ENCODE measurements at places on chromosomes 5 and 9. TPM values are rescaled to one million over a fixed set of nuclear protein-coding genes. Genes with fewer than 3 reads are reported as not detected.
A peak's percentile ranks its signal among the peaks of the same experiment; 100 is the strongest.

Gene CDH10
- not detected for polyA plus RNA-seq

GRCh38 chr5:123997462-123998215 lies 485.7 kb downstream of the CSNK1G3 start:
- no peak for DNase-seq

Gene C9orf152
- not detected for polyA plus RNA-seq

Gene FSD1L
- polyA plus RNA-seq, result 1.5 TPM

- no peak for DNase-seq
These were observed 14.4 kb downstream of the SLC12A7 start for GRCh38 chr5:1097381-1097987.

- DNase-seq, result no peak
These were observed 34.7 kb downstream of the RNF145 start for GRCh38 chr5:159174511-159175168.

GRCh38 chr9:75149841-75150241 lies 61.5 kb downstream of the OSTF1 start:
- DNase-seq, result peak; percentile 20

Gene AQP7
- polyA plus RNA-seq, result not detected

DNA sequence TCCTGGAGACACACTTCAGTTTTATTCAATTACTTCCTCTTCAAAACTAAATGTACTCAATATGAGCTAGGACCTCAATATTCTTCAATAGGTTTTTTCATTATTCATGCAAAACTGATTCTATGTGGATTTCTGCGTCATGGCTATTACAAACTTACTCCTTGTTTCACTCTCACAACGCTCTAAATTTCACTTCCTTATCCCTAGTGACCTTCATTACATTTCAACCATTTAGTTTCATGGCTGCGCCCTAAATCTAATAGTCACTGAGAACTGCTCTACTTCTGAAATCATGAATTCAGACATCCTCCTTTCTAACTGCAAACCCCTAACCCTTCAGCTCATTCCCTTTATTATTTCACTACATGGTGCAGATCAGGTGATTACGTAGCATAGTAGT lies 93.9 kb downstream of the SLC25A46 start:
- DNase-seq, result no peak

DNA sequence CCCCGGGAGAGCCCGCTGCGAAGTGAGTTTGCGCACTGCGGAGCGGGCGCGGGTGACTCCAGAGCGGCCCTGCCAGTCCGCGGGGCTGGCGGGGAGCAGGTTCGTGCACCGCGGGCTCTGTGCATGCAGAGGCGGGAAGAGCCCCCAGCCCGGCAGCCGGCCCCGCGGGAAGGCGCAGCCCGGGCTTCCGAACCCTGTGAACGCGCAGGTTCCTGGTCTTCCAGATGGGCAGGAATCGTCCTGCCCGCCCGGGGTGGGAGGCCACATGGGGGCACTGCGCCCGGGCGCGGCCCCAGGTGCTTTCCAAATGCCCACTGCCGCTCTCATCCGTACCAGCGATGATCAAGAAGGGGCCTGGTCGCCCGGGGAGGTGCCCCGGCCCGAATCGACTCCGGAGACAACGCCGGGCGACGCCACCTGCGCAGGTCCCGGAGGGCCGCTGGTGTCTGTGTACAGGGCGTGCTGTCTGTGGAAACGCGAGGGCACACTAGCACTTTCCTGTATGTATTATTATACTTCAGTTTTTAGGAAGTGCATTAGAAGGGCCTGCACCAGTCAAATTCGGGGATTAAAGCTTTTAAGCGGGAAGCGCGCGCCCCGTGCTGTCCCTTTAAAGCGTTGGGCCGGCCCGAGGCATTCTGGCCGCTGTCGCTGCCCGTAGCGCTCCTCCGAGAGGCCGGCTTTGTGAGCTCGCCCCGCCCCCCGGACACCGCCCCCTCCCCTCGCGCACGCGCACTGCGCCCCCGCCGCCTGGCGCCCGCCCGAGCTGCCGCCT lies at the start of gene WDR5:
Gene WDR5 (plus strand): TSS at position 740 of the 775 bp plus-strand sequence. CDS start 3,796 bp downstream, outside the sequence.
- DNase-seq, result peak; percentile 87

- DNase-seq, result no peak
These were observed 85.4 kb downstream of the HSD17B4 start for GRCh38 chr5:119537704-119538103.

DNA sequence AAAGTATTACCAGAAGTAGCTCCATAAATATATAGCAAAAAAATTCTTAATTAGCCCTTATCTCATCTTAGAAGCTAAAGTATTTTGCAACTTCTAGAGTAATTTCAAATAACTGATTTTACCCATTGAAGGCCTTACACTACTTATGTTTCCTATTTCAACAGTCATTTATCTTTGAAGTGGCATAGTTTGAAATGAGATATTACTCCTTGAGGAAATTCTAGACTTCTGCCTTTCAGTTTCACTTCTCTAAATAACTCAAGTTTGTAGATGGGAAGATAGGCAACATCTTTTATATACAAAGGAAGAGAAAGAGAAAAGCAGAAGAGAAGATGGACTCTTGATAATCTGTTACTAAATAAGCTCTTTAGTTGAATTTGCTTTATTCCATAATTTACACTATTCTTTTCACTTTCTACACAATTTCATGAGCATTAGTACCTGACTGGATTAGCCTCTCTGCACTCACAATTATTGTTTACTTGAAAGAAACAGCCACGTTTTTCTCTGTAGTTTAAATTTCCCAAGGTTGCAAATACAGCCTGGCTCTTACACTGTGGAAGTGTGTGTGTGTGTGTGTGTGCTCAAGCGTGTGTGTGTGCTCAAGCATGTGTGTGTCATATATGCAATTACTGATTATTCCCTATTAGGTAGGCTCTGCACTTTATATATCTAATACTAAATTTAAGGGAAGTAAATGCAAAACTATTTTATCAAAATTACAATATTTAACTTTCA lies 60.6 kb upstream of the EMB start:
- DNase-seq, result peak; percentile 82

DNA sequence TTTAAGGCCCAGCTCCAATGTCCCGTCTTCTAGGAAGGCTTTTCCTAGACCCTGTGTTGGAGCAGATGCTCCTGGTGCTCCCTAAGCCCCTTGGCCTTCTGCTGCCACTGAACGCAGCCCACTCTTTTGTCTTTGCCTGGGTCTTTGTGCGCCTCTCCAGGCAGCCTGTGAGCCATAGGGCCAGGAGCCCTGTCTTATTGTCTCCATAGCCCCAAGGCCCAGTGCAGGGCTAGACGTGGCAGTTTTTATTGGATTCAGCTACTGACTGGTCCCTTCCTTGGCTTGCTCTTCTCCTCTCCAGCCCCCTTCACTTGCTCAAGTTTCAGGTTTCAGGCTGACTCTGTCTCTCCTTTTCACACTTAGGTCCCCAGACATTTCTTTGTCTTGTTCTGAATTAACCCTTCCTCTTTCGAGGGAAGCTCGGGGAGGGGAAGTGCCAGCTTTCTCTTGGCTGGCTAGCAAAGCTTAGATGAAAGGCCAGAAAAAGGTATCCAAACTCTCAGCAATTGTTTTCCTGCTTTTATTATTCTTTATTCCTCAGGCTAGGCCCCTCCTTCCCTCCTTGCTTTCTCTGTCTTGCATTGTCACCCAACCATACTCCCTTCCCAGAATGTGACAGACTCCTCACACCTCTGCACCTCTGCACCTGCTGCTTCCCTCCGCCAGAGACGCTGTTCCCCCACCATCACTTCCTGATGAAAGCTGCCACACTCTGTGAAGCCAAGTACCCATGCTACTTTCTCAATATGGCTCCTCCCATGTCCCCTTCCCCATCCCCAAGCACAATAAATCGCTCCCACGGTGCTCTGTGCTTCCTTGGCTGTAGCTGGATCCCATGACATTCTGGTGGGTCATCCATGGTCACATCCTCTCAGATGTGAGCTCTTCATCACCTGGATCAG lies 101.6 kb upstream of the CPEB4 start:
- peak; percentile 45 for DNase-seq

DNA sequence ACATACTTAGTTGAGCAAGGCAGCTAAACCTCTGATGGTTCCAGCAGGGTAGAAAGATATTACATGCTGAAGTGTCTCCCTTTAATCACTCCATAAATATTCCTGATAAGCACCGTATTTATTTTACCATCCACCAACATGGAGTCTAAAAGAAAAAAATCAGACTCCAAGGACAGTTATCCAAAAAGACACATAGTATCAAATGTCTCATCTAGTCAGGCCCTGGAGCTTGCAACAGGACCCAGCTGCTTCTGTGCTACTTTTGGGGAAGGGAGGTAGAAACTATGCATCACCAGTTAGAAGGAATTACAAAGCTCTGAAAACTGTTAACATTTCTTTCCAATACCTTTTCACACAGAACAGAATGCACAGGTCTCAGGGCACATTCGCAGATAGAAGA lies 88.1 kb downstream of the S1PR3 start:
- DNase-seq, result no peak

Gene ADAMTS2
- polyA plus RNA-seq, result not detected

Gene PRR7
- 17.4 TPM for polyA plus RNA-seq

- no peak for DNase-seq
These were observed 124.7 kb downstream of the PAPPA start for GRCh38 chr9:116278326-116278725.

Gene SPATA31D4
- not detected for polyA plus RNA-seq

Gene NKD2
- polyA plus RNA-seq, result not detected
